ENCODE measurements at places on chromosomes 16 and 17.

GRCh38 chr17:19977293-19978208 is at the start of gene AKAP10:
TSS of gene AKAP10 (minus strand) at chr17:19977828. CDS start at chr17:19977679, 149 bp downstream.
- peak; percentile 97 for DNase-seq

- DNase-seq: peak; percentile 47
These were observed 15.3 kb downstream of the TBCD start for GRCh38 chr17:82767041-82767754.

DNA sequence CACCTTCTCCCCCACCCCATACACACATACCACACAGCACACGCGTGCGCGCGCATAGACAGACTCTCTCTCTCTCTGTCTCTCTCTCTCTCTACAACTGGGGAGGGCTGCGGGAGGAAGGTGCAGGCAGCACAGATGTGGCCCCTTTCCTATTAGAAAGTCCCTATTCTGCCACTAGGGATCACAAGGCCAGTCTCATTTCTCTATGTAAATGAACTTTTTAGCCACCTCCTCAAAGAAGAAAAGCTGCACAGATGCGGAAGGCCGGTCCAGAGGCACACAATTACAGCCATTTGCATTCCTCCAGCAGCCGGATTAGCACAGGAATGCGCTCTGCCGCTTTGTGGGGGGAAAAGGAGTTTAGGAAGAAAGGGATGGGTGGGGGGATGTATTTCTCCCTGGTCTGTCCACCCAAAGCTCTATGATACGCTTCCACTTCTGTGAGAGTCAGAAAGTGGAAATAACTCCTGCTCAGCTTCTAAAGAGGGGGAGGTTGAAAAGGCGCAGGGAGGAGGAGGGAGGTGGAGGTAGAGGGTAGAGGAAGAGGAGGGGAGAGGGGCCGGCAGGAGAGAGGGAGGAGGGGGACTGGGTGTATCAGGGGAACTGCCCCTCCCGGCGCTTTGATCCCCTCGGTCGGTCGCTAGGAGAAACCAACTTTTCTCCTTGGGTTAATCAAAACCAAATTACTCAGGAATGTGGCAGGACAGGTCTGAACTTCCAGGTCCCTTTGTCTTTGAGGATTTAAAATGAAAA is 11.7 kb downstream of the ZFHX3 start:
- DNase-seq: no peak

- DNase-seq: no peak
These were observed 33.3 kb downstream of the MSI2 start for GRCh38 chr17:57289613-57290012.

- DNase-seq: no peak
These were observed 68.8 kb downstream of the ITFG1 start for GRCh38 chr16:47392081-47392480.

GRCh38 chr16:23148513-23149266 is 562 bp downstream of the USP31 start:
- DNase-seq: peak; percentile 85

DNA sequence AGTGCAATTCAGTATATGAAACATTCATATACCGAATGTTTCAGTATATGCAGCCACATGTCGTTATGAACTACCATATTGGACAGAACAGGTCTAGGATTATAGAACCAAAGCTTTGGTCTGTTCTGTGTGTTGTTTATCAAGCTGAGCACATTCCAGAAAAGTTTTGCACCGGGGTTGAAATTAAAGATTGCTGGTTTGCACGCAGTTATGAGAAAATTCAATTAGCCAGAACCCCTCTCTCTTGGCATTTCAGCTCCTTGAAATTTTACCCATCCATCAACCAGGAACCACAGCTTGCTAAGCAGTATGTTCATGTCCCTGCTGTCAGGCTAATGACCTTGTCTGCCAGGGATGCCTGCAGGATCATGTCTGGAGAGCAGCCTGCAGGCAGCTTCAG is 9.5 kb downstream of the KRT32 start:
- no peak for DNase-seq

GRCh38 chr16:86377251-86378022 is 132.9 kb upstream of the FOXF1 start:
- DNase-seq: no peak

GRCh38 chr16:14286368-14287230 is 215.5 kb downstream of the MRTFB start:
- DNase-seq: no peak

- no peak for DNase-seq
These were observed 26.8 kb downstream of the MEAK7 start for GRCh38 chr16:84477661-84478060.

DNA sequence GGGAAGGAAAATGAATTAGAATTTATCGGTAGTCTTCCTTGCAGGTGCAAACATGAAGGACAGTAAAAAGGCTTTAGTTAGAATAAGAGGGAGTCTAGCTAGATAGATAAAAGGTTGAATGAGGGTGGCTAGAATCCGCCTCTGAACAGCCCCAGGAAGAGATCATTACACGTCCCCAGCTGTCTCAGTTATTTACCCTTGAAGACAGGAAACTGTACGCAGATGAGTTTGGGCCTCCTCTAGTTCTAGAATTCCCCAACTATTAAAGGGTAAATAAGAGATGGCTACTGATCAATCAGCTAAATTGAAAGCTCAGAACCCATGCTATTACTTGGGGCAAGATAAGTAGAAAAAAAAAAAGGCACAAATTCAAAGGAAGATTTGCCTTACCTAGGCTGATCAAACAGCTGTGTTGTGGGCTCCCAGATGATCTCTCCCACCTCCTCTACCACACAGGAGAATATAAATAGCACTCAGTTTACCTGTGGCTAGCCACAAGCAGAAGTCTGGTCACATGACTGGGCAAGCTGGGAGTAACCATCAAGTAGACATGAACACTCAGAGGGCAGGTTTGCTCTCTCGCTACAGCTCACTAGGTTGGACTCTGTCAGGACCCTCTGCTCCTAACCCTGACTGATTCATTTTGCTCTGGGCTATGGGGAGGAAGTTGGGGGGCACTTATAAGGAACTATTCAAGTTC is 17.0 kb downstream of the FAM117A start:
- DNase-seq: no peak

DNA sequence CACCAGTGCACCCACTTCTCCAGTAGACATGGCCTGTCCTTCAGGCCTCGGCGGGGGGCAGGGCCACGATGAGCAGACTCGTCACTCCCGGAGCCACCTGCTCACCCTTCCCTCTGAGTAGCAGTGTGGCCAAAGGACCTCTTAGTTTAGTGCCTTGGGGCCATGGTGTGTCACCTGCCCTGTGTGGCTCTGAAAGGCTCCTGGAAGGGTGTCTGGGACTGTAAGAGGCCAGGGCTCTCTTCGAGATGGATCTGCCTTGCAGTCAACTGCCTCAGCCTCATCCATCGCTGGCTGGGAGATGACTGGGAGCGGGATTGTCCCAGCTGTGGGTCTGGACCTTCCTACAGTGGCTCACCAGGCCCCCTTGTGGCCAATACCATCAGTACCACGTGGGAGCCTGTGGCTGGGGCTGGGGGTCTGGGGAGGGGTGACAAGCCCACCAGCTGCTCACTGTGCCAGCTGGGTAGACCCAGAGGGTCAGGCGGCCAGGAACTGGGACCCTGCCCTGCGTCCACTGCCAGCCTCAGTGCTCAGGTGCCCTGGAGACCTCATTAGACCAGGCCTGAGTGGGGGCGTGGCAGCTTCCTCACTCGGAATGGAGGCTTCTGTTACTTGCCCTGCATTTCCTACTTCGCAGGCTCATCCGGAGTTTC is 133.4 kb downstream of the OR1D5 start:
- peak; percentile 51 for DNase-seq

DNA sequence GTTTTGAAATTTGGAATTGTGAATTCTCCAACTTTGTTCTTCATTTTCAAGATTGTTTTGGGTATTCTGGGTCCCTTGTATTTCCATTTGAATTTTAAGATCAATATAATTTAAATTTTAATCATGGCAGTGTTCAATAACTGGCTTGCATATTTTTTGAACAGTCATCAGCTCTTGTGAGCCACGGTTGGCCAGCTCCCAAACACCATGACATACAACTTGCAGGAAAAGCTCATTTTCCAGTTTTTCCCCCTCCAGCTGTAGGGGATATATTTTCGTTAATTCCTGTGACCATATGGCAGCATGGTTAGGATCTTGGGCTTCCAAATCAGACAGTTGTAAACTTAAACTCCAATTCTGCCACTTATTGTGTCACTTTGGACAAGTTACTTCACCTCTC is 690.1 kb downstream of the WWOX start:
- no peak for DNase-seq

- DNase-seq: peak; percentile 73
These were observed 11.4 kb upstream of the ARHGAP23 start for GRCh38 chr17:38416840-38417209.

DNA sequence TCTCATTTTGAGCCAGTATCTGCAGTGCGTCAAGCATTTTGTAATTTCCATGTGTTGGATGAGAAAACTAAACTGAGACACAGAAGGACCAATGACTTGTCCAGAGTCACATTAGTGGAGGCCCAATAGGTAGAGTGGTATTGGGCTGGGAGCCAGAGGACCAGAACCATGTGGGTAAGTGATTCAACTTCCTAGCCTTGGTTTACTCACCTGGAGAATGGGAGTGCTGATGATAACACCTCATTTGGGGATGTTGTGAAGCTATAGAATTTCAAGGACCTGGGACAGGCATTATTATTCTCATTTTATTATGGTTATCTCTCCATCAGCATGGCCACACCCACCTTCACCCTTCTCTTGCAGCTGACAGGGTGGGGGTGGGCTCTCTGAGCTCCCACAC is 8.1 kb downstream of the CPNE2 start:
- DNase-seq: no peak

DNA sequence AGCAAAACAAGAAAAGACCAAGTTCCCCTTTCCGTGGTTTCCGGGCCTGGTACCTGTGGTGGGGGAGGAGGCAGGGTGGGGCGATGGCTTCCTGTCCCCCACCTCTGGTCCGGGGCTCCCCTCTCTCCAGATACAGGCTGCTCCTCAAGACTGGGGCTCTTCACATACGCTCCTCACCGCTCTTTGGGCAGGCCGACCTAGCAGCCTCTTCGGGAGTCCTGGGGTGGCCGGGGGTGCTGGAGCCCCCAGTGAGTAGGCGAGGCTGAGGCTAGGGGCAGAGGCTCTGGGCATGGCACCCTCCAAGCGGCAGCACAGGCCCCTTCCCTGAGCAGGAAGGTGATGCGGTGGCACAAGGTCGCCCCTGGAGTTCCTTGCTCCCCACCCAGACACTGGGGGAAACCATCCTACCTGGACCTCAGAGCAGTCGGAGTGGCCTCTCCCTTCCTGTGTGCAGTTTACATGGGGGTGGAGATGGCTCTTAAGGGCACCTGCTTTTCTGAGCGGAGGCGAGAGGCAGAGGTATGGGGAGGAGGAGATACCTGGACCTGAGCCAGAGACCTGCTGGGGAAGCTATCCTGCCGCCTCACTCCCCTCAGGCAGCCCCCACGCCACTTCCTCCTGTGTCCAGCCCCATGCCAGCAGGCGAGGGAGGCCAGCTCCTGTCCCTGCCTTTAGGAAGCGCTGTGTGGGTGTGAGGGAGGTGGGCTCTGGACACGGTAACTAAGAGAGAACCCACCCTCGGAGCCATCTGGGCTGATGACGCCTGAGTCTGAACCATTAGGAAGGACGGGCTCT is 891 bp downstream of the CORO1A start:
- DNase-seq: peak; percentile 71

- no peak for DNase-seq
These were observed 1.0 kb downstream of the PRRT2 start for GRCh38 chr16:29812754-29813643.

DNA sequence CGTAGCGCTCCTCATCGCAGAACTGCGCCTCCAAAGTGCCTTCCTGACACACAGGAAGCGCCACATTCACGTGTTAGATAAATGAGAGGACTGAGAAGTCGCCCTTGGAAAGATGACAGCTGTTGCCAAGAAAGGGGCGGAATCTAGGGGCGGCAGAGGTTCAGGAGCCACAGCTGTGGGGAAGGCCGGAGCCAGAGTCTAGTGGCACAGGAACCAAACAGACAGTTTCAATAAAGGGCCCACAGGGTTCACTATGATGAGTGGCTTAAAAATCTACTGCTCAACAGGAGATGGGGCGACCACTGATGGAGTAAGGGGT is 4.7 kb downstream of the FLCN start:
- no peak for DNase-seq

Data from lower lobe of right lung (tissue), 2 donors.